ENCODE measurements at places on chromosomes 4 and X. TPM values are rescaled to one million over a fixed set of nuclear protein-coding genes. Genes with fewer than 3 reads are reported as not detected.

The MAGEB17 gene
- total RNA-seq = not detected

The GPR50 gene
- total RNA-seq = not detected

The DIPK2B gene
- total RNA-seq = 74.8 TPM

The GATA1 gene
- total RNA-seq = not detected

The DMRTC1B gene
- total RNA-seq = not detected

The HSFX1 gene
- 0.53 TPM for total RNA-seq

The SSX2 gene
- not detected for total RNA-seq

The CYBB gene
- total RNA-seq = not detected

The DCLK2 gene
- 4.6 TPM for total RNA-seq

The USP17L26 gene
- not detected for total RNA-seq
